ENCODE measurements at places on chromosomes 6 and 20.

DNA sequence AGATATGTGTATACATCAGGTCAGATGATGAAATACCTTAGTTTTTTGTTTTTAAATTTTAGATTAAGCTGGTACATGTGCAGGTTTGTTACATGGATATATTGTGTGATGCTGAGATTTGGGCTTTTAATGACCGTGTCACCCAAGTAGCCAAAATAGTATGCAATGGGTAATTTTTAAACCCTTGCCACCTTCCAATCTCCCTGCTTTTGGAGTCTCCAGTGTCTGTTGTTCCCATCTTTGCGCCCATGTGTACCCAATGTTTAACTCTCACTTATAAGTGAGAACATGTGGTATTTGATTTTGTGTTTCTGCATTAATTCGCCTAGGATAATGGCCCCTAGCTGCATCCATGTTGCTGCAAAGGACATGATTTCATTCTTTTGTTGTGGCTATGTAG lies 45.8 kb downstream of the TNFAIP3 start:
- no peak for DNase-seq

GRCh38 chr6:127279815-127280214 lies 13.2 kb downstream of the RNF146 start:
- DNase-seq: no peak

DNA sequence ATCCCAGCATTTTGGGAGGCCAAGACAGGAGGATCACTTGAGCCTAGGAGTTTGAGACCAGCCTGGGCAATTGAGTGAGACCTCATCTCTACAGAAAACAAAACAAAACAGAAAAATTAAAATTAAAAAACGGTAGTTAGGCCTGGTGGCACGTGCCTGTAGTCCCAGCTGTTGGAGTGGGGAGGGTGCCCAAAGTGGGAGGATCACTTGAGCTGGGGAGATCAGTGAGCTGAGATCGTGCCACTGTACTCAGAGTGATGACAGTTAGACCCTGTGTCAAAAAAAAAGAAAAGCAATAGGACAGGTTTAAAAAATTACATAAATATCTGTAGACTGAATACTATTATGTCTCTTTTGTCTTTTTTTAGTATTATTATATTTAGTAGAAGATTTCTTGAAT lies 64.3 kb downstream of the ITCH start:
- no peak for DNase-seq

GRCh38 chr6:166268431-166268830 lies 39.8 kb downstream of the PRR18 start:
- no peak for DNase-seq

DNA sequence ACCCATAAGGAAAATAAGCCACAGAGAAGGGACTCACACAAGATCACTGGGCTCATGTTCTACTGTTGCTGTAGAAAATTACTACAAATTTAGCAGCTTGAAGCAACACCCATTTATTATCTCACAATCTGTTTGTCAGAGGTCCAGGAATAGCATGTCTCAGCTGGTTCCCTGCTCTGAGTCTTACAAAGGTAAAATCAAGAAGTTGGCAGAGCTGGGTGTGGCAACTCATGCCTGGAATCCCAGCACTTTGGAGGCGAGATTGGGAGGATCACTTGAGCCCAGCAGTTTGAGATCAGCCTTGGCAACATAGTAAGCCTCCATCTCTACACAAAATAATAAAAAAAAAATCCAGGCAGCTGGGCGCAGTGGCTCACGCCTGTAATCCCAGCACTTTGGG lies 28.5 kb upstream of the ZNF831 start:
- no peak for DNase-seq

Measured in retinal pigment epithelial cell (primary cell).